ENCODE measurements at places on chromosomes 6 and 20.

GRCh38 chr20:1422753-1423152 is 29.9 kb upstream of the FKBP1A start:
- DNase-seq, result no peak

- no peak for DNase-seq
These were observed 262.7 kb upstream of the BMP2 start for GRCh38 chr20:6504826-6505225.

GRCh38 chr20:48531505-48531904 is 296.3 kb downstream of the PREX1 start:
- peak; percentile 49 for DNase-seq

DNA sequence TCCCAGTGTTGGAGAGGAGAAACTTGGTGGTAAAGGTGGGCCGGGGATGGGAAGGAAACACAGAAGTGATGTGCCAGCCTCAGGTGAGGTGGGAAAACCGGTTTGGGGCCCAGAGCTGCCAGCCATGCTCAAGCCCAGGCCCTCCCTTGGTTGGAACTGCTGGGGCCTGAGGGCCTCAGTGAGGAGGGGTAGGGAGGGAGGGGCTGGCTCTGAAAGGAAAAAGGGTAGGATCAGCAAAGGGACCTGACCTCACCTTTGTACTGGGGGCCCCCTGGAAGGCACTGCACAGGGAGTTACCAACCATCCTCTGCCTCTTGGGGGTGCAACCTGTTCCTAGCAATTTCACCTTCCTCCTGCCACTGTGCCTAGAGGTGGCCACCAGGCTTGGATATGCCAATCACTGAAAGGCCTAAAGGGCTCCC is 1.8 kb upstream of the SPEF1 start:
- no peak for DNase-seq

DNA sequence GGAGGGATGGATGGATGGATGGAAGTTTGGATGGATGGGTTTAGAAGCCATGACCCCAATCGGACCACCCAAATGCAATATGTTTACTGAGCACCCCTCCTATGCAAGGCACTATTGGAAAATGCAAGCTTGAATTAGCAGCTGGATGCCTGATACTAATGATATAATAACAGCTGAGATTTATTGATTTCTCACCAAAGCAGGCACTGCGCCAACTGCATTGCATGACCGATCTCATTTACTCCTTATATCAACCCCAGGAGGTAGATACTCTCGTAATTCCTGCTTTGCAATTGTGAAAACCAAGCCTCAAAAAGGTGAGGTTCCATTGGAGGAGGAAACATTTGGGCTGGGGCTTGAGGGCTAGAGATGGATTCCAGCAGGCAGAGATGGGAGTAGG is 89.7 kb downstream of the KCNB1 start:
- no peak for DNase-seq

- no peak for DNase-seq
These were observed 313.8 kb downstream of the HDGFL1 start for GRCh38 chr6:22883061-22883717.

GRCh38 chr20:8964959-8965562 is 103.8 kb upstream of the PLCB4 start:
- DNase-seq, result no peak

DNA sequence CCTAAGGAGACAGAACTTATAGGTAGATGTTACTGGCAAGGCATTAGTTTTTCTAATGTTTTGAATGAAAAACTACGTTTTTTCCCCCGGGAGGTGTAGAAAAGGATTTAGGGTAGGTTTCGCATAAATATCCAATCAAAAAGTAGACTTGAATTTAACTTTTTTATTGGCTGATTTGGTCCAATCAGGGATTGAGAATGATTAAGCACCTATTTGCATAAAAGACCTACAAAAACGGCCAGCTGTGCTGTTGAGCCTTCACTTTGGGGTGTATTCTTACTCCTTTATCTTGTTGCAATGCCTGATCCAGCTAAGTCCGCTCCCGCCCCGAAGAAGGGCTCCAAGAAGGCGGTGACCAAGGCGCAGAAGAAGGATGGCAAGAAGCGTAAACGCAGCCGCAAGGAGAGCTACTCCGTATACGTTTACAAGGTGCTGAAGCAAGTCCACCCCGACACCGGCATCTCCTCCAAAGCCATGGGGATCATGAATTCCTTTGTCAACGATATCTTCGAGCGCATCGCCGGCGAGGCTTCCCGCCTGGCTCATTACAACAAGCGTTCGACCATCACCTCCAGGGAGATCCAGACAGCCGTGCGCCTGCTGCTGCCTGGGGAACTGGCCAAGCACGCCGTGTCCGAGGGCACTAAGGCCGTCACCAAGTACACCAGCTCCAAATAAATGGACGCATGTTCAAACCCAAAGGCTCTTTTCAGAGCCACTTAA is 113.5 kb upstream of the BTN3A2 start:
- peak; percentile 95 for DNase-seq

GRCh38 chr6:55886185-55886836 is 10.9 kb upstream of the BMP5 start:
- peak; percentile 16 for DNase-seq

DNA sequence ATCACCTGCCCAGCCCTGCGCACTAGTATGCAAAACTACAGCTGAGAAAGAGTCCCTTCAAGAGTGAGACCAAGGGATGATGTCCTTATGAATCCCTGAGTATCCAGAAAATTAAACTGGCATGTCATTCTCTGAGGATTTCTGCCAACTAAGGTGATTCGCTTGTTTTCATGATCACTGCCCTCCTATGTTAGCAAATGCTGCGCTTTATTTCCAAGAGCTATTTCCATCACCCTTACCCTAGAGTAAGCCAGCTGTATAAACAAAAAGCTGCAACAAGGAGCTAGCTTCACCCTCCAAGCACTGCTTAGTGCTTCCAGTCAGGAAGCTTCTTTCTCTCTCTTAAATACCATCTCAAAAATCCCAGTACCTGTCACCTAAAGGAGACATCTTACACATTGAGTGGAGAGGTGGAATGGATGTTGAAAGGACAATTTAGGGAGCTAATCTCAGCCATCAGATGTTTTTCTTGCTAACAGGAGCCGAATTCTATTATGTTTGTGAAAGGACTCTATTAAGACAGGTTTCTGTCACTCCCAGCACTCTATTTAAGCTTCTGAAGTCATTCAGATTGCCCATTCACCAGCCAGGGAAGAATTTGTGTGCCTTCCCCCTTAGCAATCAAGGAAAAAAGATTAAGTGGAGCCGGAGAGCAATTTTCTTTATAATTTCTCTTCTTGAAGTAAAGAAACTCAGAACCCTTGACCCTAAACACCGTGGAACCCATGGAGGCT is 322.2 kb downstream of the NRN1 start:
- no peak for DNase-seq

- DNase-seq, result no peak
These were observed 67.4 kb downstream of the CHMP4B start for GRCh38 chr20:33878583-33878982.

DNA sequence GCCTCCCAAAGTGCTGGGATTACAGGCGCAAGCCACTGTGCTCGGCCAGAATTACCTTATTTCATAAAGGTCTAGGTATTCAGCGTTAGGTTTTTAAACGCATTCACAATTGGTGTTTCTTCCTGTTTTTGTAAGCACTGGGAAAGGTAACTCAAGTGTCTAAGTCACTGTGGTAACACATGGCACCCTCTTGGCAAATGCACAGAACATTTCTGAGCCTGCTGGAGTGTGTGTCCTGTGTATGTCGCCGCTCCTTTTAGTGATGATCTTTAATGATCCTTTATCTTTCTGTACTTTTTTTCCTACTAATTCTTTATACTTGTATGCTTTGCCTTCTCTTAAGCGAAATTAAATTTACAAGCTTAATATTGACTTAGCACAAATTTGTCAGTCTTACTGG is 263.0 kb downstream of the ARID1B start:
- DNase-seq, result no peak

DNA sequence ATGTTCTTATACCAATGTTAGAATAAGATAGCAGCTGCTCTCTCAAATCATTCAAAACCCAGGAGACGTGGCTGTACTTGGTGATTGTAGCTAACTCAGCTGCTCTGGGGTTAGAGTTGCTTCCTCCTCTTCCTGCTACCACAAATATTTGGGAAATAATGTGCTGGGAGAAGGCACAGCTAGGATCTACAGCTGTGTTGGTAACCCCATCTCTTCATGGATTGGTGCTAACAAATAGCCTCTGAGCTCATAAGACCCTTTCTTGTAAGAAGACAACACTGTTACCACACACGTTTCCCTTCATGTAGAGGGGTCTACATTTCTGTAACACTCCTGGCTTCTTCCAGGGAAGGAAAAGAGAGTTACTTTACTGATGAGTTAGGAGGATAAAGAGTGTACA is 911.0 kb upstream of the CITED2 start:
- DNase-seq, result no peak

DNA sequence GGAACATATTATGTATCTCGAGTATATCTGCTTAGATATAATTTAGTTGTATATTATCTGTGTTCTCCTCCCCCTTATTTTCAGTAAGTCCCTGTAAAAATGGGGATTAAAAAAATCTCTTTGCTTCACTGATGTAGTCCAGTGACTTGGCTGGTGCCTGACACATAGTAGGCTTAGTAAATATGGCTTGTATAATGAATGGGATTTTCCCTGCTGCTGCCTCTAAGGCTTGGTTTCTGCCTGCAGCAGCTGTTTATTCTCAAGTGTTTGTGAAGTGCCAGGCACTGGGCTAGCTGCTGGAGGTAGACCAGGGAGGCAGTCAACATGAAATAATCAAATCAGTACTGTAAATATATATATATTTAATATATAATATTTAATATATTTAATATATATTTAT is 1.6 kb upstream of the ZFP64 start:
- no peak for DNase-seq

DNA sequence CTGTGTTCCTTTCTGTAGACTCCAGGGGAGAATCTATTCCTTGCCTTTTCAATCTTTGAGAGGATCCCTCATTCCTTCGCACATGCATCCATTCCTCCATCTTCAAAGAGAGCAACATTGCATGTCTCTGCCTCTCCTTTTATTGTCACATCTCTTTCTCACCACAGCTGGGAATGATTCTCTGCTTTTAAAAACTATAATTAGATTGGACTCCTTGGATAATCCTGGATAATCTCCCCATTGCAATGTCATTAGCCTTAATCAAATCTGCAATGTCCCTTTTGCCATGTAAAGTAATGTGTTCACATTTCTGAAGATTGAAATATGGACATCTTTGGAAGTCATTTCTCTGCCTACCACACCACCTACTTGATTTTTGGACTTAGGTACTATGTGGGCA is 750.1 kb downstream of the COL12A1 start:
- no peak for DNase-seq

DNA sequence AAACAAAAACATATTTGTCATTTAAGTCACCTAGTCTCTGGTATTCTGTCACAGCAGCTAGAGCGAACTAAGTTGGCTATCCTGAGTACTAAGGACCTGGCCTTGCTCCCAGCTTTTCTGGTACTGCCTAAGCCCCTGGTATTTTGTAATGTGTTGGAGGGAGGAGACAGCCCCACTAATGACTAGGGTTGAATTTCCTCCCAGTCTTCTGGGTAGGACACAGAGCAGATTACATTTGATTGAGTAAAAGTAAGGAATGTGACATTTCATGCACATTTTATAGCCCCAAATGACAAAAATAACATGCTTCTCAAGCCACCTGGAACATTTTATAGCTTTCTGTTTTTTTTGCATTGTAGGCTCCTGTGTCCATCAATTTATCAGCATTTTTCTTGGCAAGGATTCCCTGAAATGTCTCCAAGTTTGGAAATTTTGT is 47.9 kb upstream of the DDR1 start:
- peak; percentile 81 for DNase-seq

DNA sequence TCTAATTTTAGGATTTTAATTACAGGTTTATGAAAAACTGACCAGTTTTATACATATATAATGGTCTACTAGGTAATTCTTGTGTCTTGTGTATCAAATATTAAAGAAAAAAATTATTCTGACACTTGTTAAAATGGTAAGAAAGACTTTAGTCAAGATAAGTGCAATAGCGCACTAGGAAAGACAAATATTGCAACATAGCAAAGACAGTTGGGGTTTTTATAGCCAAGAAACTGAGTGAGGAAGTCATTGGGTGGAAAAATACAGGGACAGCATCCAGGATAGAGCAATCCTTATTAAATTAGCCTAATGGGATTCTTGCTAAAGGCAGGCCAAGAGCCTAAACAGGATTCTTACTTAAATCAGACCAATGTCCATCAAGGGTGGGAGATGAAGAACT is 71.1 kb downstream of the ROS1 start:
- no peak for DNase-seq

DNA sequence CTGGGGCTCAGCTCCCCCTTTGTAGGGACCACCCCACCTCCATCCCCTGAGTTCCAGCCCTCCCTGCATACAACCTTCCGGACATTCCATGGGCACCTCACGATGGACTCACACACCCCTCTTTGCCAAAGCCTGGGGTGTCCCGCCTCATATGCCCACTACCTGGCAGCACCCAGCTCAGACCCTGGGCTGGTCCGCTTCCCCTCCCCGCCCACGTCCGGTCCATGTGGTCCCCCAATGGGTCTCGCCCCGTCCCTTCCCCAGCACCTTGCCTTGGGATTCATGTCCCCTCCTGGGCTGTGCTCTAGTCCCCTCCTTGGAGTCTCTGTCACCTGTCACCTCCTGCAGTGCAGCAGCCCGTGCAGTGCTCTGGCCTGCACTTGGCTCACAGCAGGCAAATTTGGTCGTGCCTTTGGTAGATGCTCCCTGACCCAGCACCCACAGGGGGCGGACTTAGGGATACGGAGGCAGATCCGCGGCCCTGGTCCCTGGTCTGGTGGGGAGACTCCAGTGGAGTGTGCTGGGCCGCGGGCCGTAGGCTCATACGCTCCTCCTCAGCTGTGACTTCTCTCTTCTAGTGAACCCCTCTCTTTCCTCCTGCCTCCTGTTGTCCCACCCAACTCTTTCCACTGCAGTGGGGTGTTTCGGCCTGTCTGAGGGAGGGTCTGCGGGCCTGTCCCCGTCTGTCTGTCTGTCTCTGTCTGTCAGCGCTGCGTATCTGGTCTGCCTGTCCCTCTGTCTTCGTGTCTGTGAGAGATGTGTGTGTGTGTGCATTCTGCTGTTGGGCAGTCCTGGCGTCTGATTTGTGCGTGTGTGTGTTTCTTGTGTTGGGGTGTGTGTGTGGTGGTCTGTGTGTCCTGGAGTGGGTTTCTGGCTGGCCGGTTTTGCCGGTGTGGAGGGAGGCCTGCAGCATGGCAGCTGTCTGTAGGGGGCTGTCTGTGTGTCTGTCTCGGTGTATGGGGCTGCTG is 69.5 kb downstream of the SRC start:
- DNase-seq, result no peak

DNA sequence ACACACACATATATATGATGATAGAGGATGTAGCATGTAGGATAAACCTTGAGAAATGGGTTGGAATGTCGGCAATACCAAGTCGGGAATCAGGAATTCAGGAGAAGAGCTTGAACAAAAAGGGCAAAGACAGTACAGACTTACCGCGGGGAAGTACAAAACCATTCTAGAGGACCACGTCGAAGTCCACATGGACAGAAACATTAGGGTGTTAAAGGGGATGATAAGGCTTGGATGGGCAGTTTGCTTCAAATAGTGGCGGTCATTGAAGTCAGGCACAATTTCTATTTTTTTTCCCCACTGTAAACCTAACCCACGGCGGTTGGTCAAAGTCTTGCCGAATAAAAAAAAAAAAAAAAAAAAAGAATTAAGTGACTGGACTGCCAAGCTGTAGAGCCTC is 766 bp upstream of the NUS1 start:
- peak; percentile 0 for DNase-seq
